Motor neuron (in vitro differentiated cells): ENCODE measurements at places on chromosomes 3 and 15. TPM values are rescaled to one million over a fixed set of nuclear protein-coding genes. Genes with fewer than 3 reads are reported as not detected.

DNA sequence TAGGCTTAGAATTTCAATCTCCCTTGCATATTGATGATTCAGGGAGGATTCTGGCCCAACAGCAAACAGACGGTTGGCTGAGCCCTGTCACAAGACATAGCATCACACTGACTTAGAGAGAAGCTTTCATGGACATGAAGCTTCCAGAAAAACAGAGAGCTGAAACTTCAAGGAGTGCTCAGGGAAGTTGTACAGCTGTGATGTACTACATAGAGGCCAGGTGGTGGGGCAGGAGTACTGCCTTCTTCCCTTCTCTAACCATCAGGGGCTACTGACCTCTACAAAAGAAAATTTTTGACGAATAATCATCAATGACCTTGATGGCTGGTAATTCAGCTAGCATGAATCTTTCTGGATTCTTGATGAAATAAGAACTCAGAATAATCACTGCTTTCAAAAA lies 378.5 kb downstream of the ERC2 start:
- ATAC-seq: no peak

- ATAC-seq: peak; percentile 21
Measured at GRCh38 chr3:57805674-57806073, 49.6 kb downstream of the SLMAP start.

- no peak for ATAC-seq
Measured at GRCh38 chr3:176971613-176972174, 225.6 kb downstream of the TBL1XR1 start.

DNA sequence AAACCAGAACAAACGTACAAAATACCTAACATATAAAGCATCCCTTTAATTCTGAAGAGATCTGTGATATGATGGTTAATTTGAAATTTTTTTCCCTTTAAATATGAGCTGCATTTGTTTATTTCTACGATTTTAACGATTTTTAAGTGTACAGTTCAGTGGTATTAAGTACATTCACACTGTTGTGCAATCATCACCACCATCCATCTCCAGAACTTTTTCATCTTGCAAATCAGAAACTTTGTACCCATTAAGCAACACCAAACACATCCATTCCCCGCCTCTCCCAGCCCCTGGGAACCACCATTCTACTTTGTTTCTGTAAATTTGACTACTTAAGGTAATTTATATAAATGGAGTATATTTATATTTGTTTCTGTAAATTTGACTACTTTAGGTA lies 51.5 kb downstream of the MAP4 start:
- ATAC-seq: no peak

- ATAC-seq: peak; percentile 87
Measured at GRCh38 chr3:128278761-128279600, 125.7 kb downstream of the EEFSEC start.

SGO1 gene
- total RNA-seq: 1.1 and 1.2 TPM in 2 replicates

DNA sequence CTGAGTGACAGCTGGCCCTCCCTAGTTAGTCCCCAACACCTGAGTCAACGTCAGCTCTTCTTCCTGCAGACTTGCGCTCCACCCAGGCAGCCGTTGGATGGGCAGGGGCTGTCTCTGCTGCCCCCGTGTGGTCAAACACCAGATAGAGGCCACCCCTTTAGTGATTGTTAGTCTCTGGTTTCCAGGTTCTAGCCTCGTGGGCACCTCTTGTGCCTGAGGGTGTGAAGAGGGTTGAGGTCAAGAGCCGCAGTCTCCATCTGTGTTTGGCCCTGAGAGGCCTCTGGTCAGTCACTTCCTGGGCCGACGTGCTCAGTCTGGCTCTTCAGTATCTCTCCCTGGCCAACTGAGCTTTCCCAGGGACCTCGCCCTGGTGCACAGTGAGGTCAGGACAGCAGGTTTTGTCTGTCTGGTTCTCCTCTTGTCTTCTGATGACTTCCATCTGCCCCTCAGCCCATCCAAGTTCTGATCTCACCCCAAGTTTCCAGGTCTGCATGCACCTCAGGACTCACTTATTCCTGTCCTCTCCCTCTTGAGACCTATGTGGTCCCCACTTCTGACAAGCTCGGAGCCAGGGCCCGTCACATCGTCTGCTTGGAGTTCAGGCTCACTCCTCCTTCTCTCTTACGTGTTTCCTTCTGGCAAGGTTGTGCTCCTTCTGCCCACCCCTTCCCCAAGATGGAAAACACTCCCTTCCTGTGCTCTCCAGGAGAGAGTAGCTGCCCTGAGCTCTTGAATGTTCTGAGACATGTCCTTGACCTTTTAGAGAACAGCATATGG lies 20.9 kb downstream of the CD276 start:
- peak; percentile 67 for ATAC-seq

DNA sequence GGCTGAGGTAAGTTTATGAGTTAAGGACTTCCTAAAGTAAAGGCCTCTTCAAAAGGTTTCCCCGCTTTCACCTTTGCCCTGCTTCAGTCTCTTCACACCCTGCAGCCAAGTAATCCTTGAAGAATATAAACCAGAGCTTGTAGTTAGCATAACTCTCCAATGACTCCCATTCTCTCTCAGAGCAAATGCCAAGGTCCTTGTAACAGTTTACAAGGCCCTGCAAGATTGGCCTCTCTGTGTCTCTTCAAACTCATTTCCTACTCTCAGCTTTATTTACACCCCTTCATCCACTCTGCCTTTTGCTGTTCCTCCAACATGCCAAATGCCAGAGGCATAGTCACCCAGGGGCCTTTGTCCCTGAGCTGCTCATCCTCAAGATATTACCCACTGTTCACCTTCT lies 60.5 kb upstream of the MME start:
- peak; percentile 69 for ATAC-seq

DNA sequence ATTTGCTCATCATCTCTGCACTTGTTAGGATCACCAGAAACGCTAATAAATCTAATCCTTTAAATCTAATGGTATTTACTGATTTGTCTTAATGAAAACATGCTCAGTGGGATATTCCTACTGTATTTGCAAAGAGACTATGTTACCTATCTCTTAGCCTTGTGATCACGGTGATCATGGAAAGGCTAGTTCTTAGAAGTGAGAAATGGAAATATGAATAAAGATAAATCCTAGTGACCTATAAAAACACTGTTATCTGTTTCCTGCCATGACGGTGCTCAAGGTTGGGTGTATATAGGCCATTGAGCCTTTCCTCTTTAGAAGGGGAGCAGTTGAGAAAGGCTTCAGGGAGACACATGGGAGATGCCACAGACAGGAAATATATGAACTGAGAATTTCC lies 116.3 kb downstream of the THRB start:
- no peak for ATAC-seq

TJP1 gene
- 360 and 375 TPM in 2 replicates for total RNA-seq

YEATS2 gene
- total RNA-seq: 41.8 and 46.2 TPM in 2 replicates

CYP19A1 gene
- 0.94 and 1.2 TPM in 2 replicates for total RNA-seq

DNA sequence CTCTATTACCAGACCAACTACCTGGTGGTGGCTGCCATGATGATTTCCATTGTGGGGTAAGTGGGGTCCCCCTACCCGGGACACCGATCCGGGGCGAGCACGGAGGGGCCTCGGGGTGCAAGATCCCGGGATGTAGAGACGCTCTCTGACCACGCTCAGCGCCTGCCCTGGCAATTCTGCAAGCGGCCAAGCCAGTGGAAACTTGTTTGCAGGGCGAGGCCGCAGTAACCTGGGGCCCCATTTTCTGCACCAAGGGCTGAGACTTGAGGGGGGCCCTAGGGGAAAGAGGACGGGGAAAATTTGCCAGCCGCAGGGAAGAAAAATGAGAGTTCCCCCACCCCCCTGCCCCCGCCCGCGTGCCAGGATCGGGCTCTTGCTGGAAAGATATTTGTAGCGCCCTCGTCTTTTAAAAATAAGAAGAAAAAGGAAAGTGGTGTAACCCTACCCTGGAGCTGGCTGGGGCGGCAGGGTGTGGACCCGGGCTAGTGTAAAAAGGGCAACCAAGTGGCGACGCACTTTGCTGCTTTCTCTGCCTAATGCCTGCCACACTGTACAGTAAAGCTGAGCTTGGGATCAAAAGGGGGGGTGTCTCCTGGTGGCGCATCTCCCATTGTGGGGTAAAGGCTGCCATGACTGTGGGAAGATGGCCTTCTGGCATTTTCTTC lies 563 bp downstream of the ARL6IP5 start:
- peak; percentile 5 for ATAC-seq

DNA sequence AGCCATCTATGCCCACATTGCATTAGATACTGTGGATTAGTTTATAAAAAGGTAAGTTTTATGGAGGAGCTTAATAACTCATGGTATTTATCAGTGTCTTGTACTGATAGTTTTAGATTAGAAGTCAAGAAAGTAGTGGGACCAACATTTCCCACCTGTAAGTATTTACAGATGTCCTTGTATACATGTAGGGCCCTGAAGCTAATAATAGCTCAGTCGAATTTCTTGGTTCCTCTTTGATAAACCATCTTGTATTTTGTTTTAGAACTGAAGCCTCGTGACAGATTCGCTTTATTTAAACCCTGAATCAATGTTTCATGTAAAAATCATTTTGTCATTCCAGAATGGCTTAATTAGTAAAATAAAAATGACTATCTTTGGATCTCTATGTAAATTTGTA lies 73.4 kb downstream of the CRYBG3 start:
- ATAC-seq: no peak

GRCh38 chr3:101138817-101139216 lies 145.6 kb upstream of the ABI3BP start:
- no peak for ATAC-seq

DNA sequence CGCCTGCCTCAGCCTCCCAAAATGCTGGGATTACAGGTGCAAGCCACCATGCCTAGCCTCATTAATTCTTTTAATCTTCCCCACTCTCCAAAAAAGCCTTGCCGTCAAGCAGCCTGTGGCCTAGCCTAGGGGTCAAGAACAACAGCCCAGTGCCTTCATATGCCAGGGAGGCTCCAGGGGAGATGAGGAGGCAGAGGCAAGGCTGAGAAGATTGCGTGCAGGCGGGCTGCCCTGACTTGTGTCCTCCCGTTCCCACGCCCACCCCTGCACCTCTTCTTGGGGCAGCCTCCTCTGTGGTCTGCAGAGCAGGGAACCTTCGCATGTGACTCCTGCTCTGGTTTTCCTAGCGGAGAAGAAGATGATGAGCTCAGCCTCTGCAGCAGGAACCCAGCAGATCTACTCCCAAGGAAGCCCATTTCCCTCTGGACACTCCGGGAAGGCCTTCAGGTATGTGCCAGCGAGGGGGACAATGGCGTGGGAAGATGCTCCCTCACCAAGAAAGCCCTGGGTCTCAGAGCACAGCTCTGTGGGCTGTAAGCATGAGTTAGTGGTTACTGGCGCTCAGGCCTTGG lies 118.5 kb upstream of the ABHD17C start:
- no peak for ATAC-seq

DNA sequence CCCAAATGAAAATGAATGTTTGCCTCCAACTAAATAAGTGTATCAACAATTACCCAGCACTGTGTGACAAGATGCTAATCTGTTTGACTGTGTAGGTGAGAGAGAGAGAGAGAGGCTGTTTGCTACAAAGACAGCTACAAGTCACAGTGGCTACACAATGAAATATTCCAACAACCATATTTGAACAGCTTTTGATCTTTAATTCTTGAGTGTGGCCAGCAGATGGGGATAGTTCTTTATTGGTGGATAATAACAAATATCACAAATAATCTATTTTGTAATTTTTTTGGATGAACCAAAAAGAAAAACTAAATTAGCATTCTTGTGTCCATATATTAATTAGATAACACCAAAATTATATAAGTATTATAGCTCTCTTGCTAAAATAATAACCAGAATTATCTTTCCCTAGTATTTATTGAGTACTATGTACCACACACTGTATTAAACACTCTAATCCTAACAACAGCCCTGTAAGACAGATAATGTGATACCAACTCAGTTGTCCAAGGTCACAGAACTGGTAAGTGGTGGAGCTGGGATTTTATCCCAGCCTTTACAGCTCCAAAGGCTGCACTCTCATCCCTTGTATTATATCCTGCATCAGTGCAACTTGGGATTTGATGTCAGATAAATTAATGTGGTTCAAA lies 61.9 kb upstream of the C3orf80 start:
- no peak for ATAC-seq

DNA sequence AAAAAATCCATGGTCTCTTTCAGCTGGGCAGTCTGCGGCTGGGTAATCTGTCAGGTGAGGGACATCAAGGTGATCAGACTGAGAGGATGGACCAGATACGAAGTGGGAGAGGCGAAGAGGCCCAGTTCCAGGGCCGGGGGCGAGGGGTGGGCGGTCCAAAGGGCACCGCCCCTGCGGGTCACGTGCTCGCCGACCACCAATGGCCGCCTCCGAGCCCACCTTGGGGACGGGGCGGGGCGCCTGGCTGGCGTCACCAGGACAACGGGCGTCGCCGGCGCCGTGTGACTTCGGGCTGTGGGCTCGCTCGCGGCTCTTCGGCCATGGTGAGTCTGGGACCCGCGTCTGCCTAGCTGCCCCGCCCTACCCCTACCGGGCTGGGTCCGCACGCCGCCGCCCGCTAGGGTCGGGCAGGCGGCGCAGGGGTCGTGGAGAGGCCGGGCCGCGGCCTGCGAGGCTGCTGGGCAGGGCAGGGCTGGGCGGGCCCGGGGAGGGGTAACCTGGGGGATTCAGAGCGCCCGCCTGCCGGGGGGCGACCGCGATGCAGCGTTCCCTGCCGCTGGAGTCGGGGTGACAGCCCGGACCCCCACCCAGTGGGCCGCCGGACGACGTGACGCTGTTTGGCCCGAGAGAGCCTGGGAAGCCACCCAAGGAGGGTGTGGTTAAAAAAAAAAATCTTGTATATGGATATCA lies at the start of gene FBXL2:
TSS of gene FBXL2 (plus strand) at position 250 of the 690 bp plus-strand sequence. CDS start at position 321, 71 bp downstream.
- ATAC-seq: peak; percentile 90

MST1R gene
- total RNA-seq: 0.49 and 0.64 TPM in 2 replicates

MUC20 gene
- 3.6 and 6.3 TPM in 2 replicates for total RNA-seq

ABHD5 gene
- total RNA-seq: 15.1 and 15.2 TPM in 2 replicates

GRCh38 chr3:41674449-41674848 lies 287.5 kb downstream of the ULK4 start:
- no peak for ATAC-seq

GRCh38 chr15:54082836-54083492 lies 104.7 kb downstream of the UNC13C start:
- no peak for ATAC-seq

TRAK1 gene
- total RNA-seq: 42.9 and 53.1 TPM in 2 replicates

PLA2G4E gene
- 0.35 TPM in 1 of 2 replicates, not detected in the other for total RNA-seq

DNA sequence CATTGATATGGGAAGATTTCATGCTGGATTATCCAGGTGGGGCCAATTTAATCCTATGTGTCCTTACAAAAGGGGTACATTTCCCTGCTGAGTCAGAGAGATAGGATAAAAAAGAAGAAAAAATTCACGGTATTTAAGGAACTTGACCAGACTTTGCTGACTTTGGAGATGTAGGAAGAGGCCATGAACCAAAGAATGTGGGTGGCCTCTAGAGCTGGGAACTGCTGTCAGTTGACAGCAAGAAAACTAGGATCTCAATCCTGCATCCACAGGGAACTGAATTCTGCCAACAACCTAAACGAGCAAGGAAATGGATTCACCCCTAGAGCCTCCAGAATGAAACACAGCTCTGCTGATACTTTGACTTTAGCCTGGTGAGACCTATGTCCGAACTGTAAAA lies 148.1 kb upstream of the SLC24A5 start:
- ATAC-seq: no peak

VWA5B2 gene
- total RNA-seq: 3.3 and 6.8 TPM in 2 replicates

DNA sequence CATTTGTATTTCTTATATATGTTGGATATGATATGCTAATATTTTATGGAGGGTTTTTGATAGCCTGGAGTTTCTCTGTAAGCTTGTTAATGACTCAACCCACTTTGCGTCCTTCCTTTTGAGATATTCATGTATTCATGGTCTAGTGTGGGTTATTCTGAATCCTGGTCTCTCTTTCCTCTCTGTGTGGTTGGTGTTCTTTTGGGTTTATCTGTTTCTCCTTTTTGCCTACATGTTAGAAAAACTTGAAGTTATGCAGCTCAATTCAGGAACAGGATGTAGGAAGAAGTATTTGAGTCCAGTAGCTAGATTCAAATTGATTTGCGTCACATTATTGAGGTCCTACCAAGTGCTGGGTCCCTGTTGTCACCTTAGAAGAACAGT lies 28.1 kb downstream of the CMTM7 start:
- no peak for ATAC-seq
